ENCODE measurements at places on chromosomes 12 and 14.
A peak's percentile ranks its signal among the peaks of the same experiment; 100 is the strongest.

DNA sequence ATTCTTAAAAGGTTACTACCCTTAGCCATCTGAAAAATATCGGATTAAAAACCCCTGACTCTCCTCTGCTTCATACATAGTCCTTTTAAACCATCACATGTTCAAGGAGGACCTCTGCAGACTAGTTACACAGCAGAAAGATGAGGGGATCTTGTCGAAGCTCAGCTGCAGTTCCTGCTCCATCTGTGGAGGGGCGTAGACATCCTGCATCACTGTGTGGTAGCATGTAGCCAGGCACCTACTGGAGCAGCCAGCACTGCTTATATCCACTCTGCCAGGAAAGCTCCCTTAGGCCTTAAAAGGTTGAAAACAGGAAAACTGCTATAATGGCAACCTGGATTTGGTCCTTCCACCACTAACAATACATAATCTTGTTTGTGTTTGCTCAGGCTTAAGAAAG, 57.6 kb upstream of the STRN3 start:
- no peak for DNase-seq

GRCh38 chr14:99131632-99132271, 140.2 kb downstream of the BCL11B start:
- DNase-seq: no peak

GRCh38 chr12:6507102-6507998, 13.4 kb downstream of the NCAPD2 start:
- no peak for DNase-seq

GRCh38 chr14:75268633-75269550, 9.7 kb upstream of the FOS start:
- no peak for DNase-seq

- no peak for DNase-seq
Measured at GRCh38 chr12:69988481-69989321, 163.7 kb downstream of the MYRFL start.

DNA sequence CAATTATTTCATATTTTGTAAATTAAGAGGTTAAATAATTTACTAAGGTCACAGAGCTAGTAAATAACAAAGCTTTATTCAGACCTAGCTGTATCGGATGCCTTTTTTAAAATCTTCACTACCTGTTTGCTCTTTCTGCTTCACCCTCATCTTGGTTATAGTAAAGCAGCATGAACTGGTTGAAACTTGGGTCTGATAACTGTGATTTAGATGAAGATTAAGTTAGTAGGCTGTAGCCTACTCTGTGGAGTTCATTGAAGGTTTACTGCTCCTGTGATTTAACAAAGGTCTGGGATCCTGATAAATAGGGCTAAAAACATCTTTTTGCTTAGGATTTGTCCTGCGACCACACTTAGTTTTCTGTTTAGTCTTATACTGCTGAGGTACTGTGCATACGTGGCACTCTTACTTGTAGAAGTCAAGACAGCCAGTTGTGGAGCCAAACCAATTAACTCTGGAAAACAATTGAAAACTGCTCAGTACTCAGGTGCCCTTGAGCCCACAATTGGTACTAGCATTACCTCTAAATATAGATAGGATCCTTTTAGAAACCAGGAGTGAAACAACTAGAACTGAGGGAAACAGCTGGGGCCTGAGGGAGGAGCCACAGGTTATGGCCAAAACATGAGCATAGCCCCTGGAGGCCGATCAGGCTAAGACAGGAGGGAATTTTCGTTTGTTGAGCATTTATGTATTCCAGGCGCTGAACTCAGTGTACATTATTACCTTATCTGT, 2.3 kb downstream of the SPATS2 start:
- DNase-seq: peak; percentile 49

DNA sequence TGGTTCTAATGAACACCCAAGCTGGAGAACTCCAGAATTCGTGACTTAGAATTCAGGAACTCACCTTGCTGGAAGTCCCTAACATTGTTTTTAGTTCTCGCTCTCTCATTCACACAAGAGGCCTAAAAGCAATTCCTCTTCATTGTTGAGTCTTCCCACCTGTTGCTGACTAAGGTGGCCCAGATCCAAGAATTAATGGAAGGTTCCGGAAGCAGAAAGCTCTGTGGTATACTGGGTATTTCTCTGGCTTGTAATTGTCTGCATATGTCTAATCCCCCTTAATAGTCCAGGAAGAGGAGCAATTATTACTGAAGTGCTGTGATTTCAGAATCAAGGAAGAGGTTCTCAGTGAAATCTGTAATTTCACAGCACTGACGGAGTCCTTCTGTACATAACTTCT, 31.4 kb downstream of the TMEM233 start:
- no peak for DNase-seq

GRCh38 chr14:24606297-24606696, 3.2 kb downstream of the GZMH start:
- no peak for DNase-seq

- DNase-seq: no peak
Measured at GRCh38 chr12:116054280-116054679, 223.2 kb downstream of the MED13L start.

GRCh38 chr12:62618930-62619329, 152.3 kb downstream of the MON2 start:
- no peak for DNase-seq

DNA sequence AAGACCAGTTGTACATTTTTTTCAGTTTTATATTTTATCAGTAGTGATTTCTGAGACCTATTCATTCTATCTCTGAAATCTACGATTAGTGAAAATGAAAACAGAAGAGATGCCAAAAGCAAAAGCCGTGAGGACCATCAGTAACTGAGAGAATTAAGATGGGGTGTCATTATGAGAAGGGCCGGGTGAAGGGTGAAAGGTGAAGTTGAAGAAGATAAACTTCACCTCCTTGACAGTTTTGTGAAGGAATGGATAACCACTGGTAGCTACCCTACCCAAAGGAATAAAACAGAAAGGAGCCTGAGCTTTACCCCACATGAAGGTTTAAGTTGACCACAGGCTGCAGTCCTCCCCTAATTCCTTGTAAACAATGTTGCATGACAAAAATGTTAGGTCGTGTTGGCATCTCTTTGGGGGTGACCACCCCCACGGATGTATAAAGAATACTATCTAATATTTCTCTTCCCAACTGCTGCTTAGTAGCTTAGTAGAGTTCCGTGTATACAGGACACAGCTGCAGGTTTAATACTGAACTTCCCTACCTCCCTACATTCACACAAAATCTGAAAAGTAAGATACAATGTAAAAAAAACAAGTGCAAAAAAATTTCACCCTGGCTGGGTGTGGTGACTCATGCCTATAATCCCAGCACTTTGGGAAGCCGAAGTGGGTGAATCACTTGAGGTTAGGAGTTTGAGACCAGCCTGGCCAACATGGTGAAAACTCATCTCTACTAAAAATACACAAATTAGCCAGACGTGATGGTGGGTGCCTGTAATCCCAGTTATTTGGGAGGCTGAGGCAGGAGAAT, 23.9 kb downstream of the GPR19 start:
- DNase-seq: no peak

- DNase-seq: peak; percentile 44
Measured at GRCh38 chr14:78530078-78530477, 359.9 kb downstream of the NRXN3 start.

Data from activated naive CD4-positive, alpha-beta T cell treated with anti-CD3 and anti-CD28 coated beads, Interleukin-2, amount 10 ng/mL, durations not matched to agents 7 days and 5 days (primary cell).